ENCODE measurements at places on chromosomes 1 and 21.
A peak's percentile ranks its signal among the peaks of the same experiment; 100 is the strongest.

GRCh38 chr1:170307426-170307825, 161.7 kb downstream of the NTMT2 start:
- no peak for DNase-seq

GRCh38 chr21:45056917-45057560, 17.3 kb upstream of the ADARB1 start:
- no peak for DNase-seq

GRCh38 chr1:42748461-42749410, 8.7 kb upstream of the CLDN19 start:
- DNase-seq, result no peak

GRCh38 chr1:7110321-7110720, 325.1 kb downstream of the CAMTA1 start:
- no peak for DNase-seq

DNA sequence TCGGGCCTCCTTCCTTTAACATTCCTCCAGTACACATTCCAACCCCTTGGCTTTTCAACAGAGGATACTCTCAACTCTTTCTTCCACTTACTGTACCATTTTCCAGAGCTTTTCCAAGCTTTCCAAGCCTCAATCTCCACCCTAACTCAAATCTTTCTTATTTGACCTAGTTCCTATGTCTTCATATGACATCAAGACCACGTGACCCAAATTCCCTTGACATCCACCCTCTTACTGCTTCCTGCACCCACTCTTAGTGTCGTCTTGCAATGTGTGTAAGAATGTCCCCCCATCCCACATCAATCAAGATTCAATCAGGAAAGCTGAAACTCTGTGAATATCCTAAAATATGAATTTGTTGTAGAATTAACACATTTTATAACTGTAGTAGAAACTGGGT, 155.0 kb downstream of the OMA1 start:
- no peak for DNase-seq

DNA sequence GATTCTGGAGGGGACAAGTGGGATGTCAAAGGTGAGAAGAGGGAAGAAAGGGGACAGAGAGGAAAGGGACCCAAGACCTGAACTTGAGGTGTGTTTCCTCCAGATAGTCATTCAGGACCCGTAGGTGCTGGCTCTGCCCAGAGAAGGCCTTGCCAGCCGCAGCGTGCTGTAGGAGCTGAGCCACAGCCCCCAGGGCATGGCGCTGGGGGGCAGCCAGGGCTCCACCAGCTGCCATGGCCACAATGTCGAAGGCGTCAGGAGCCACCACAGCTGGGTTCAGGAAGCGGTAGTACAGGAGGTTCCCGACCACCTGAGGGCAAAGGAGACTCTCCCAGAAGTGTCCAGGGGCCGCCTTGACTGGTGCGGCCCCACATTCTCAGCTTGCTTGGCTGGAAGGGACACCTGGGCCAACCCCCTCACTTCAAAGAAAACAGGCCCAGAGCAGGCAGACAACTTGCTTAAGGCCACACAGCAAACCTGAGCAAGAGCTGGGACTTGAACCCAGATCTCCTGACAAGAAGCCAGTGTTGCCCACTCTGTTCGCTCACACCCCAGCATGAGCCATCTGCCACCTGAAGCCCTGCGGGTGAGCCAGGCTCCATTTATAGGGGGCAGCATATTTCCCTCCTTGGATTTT, 34.0 kb upstream of the MEF2D start:
- no peak for DNase-seq

GRCh38 chr1:25209516-25209915, 22.8 kb downstream of the SYF2 start:
- no peak for DNase-seq

DNA sequence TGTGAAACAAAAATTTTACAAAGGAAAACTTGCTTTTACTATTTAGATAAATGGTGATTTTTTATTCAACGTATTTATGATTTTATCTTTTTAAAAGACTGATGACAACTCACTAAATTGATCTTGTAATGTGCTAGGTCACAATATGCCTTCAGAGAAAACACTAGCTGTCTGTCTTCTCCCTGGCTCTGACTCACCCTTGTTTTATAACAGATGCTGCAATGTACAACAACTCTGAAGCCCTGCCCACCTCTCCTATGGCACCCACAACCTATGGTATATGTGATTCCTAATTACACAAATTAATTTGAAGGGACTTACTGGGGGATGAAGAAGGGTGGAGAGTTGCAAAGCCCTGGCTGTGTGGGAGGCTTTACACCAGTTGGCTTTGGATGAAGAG, 24.7 kb upstream of the HSD17B7 start:
- no peak for DNase-seq

- DNase-seq, result peak; percentile 7
Observed at GRCh38 chr1:153404768-153405167, 11.6 kb upstream of the S100A7A start.

DNA sequence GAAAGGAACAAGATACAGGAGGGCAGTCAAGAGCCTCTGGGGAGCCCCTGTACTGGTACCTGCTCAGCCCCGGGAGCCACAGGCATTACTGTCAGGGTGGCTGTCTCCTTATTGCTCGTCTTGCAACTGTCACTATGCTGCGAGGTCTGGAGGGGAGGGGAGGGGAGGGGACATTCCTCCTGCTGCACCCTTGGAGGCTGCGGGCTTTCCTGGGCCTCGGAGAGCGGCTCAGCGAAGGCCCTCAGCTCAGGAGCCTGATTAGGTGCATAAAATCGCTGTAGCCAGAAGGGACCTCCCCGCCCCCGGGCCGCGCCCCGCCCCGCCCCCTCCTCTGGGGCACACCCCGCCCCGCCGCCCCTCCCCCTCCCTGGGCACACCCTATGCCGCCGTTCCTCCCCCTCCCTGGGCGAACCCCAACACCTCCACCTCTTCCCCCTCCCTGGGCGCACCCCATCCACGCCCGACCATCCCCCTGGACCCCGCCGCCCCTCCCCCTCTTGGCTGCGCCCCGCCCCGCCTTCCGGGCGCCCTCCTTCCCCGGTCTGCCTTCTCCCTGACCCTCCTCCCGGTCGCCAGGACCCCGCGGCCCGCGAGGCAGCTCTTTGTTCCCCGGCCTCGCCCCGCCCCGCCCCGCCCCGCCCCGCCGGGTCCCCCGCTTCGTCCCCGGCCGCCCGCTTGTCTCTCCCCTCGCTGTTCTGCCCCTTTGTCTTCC, 35.5 kb downstream of the CACHD1 start:
- DNase-seq, result no peak

DNA sequence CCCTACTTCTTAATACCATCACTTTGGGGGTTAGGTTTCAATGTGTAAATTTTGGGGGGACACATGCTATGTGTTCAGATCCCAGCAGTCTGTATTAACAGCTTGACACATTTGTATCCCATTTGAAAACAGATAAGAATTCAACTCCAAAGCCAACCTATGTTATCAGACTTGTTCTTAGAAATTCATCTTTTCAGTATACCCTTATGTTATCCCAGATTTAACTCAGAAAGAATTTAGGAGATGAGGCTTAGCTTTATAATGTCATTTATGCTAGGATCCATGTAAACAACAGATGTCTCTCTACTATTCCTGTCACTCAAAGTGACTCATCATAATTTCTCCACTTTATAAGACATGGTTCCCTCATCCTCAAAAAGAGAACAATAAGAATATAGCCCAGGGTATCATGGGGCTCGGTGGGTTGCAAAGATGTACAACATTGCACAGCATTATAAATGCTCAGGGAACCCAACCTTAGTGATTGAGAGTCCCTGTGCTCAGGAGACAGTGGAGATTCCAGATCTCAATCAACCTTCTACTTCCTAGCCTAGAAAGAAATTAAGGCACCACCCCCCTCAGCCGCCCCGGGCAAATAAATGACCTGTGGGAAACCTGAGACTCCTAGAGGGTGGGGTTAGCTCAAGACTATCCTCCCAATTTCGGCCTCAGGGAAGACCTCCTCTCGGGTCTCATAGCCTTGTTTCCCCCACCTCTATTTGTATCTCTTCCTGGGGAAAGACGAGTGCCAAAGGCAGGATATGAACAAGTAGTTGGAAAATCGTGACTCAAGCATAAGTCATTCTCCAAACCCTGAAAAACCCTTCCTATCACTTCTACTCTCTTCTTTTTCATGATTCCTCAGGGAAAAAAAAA, 265.1 kb upstream of the CAMK1G start:
- no peak for DNase-seq

- no peak for DNase-seq
Observed at GRCh38 chr1:247373721-247374141, 42.1 kb upstream of the ZNF496 start.

DNA sequence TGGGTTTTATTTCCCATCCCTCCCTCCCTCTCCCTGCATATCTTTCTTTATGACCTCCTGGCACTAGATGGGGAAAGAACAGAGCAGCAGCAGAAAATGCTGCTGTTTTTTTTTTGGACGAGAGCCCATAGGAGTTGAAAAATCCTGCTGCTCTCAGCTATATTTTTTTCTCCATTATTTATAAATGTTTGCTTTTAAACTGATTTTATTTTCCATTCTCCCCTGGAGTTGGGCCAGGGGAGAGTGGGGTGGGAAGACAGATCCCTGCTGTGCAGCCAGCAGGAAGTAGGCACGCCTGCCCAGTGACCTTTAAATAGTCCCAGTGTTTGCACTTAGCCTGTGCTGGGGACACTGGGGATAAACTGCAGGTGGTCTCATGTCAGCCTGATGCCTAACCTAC, 17.4 kb downstream of the SFT2D2 start:
- no peak for DNase-seq

DNA sequence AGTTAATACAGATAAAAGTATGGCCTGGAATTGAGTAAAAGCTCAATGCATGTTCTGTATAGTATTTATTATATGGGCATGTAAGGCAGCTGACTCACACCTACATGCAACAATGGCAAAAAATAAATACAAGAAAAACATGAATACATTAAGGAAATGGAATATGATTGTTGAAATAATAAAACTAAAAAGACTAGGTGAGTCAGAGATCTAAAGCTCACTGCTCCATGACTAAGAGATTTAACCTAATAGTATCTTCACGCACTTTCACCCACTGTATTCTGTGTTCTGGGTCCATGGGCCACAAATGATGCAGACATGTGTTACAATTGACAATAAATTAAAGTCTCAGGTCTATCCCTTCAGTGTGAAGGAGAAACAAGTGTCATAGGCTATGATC, 607.0 kb downstream of the AGBL4 start:
- DNase-seq, result no peak

DNA sequence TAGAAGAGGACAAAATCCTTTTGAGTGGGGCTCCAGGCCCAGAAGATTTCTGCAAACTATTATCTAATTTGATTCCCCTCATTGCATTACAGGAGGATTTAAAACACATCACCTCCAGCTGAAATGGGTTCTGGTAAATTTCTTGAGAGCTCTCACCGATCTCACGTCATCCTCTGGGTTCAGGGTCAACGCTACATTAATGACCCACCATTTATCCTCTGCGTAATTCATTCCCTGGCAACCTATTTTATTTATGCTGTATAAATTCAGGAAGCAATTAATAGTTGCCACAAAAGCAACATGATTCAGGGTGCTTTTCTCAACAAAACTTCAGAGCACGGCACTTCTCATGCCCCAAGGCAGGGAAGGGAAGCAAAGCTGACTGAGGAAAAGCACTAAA, 38.9 kb downstream of the LMX1A start:
- no peak for DNase-seq

- DNase-seq, result no peak
Observed at GRCh38 chr1:84387480-84388163, 10.7 kb upstream of the DNASE2B start.

DNA sequence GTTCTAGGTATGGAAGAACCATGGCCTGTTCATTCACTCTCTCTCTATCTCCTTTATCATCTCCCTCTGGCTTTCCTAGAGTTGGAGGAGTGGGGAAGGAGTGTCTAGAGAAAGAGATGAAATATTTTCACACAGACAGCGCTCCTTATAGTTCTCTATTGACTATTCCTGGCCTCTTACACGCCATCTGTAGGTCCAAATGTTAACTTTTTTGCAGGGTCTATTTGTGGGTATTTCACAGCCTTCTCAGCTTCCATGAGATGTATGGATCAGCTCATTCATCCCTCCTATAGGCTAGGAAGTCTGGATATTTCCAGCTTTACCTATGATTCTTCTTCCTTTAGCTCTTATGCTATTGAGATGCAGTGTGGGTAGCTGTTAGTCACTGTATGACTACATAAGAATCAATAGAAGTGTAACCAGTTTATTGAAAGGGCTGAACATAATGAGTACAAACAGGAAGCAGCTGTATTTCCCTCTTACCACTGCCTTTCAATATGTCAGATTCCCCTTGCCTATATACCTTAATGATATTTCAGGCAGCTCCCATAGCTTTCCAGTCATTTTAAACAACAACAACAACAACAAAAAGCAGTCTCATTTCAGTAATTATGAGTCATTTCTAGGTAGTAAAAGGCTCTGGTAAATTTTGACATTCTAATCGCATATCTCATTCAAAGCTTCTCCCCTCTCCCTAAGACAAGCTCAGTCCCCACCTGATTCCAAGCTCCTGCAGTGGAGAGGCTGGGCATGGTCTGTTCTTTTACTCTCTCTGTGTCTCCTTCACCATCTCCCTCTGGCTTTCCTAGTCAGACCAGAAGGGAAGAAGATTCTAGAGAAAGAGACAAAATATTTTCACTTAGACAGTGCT, 149.5 kb downstream of the TTLL7 start:
- DNase-seq, result no peak

GRCh38 chr1:85087659-85088407, 39.5 kb upstream of the MCOLN3 start:
- DNase-seq, result no peak

- DNase-seq, result no peak
Observed at GRCh38 chr1:168428063-168428731, 115.6 kb downstream of the XCL2 start.

- no peak for DNase-seq
Observed at GRCh38 chr1:103783944-103784377, 34.3 kb downstream of the AMY1C start.

DNA sequence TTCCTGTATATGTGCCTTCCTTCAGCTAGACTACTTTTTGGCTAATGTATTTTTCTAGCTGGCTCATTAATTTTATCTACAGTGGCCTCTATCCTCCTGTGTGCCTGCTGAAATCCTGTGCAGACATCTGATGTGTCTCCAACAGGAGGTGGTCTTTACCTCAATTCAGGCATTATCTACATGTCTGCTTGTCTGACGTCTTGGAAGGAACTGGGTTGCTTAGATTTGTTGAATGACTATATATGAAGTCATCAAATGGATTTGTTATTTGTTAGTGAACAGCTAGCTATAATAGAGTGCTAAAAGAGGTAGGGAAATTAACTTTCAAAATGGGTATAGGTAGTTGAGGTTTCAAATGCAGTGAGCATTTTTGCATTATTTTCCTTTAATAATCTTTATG, 6.7 kb downstream of the RPL5 start:
- no peak for DNase-seq

GRCh38 chr1:154970631-154971340, at the start of gene SHC1:
SHC1 (minus strand) TSS chr1:154970747; CDS start chr1:154970526, 221 bp downstream.
- DNase-seq, result peak; percentile 94

DNA sequence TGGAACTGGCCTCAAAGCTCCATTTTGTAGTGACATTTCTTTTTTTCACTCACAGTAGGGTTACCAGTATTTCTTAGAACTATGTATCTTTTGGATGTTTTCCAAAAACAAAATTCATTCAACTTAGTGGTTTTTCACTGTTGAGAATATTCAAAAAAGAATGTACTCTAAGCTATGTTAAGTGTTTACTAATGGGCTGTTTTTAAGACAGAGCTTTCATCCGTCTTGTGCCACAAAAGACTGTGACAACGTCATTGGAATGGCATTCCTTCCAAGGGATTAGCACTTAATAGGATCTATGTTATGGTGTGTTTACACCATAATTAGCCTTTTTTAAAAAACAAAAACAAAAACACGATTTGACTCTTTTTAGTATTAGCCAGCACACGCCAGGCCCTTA, 66.8 kb downstream of the TTC3 start:
- DNase-seq, result no peak
